ENCODE measurements at places on chromosomes 7 and 10.

DNA sequence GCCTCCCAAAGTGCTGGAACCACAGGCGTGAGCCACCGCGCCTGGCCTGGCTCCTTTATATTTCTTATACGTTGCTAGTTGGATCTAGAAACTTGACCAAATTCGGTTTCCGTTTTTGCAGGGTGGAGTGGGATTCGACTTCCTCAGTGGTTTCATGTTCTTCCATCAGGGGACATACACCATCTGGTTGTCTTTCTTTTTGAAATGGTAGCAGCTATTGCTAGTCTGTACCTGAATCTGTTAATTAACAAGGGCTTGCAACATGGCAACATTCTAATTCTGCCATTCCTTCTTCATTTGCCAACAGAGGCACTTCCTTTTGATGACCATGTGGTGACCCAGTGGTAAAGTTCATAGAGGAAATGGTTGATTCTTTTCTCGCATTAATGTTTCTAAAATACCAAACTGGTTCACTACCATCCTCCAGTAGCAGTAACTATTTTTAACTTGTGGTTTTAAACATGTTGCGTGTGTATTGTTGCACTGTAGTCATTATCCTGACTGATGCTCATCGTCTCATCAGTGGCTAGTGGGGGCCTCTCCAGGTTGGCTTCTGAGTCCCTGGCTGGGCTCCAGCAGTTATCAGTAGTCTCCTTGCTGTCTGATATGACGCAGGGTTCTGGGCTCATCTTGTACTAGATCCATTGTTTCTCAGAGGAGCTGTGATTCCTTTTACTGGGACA, 159.2 kb downstream of the RGS10 start:
- DNase-seq = no peak

DNA sequence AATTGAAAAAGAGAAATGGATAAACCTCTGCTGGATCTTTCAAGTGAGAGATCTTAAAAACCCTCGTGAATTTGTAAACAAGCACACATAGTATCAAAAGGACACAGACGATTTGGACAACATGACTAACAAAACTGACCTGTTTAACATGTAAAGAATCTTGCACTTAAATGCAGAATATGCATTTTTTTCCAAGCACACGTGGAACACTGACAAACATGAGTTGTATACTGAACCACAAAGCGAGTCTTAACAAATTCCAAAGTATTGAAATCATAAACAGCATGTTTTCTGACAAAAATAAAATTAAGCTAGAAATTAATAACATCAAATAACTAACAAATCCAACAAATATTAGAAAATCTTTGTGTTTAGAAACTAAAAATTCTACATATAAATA, 65.0 kb upstream of the ZNF746 start:
- no peak for DNase-seq

DNA sequence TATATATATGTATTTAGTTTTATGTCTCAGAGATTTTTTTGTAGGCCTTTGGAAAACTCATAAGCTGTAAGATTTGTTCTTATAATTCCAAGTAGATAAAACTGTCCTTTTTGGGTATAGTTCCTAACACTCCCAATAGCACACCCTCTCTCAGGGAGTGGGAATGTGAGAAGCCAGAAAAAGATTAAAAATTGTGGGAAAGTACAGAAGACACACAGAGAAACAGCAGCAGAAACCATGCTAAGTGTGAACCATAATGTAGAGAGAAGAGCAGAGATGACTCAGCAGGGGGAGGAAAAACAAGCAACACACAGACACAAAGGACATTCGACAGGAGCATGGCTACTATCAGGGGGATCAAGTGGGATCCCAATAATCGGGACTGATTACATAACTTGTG, 401.6 kb downstream of the MAGI2 start:
- DNase-seq = no peak

GRCh38 chr7:22356010-22356691, 803 bp downstream of the RAPGEF5 start:
- no peak for DNase-seq

DNA sequence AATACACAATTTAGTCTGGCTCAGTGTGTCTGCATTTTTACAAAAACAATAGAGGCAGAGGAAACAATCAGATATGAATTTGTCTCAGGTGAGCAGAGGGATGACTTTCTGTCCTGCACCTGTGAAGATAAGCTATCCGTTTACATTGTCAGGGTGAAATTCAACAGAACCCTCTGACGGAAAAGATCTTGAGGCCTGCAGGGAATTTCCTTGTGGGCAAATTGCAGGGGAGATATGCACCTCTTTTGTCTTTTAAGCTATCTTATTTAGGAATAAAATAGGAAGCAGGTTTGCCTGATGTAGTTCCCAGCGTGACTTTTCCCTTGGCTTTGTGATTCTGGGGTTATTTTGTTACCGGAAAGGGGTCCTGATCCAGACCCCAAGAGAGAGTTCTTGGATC, 325.1 kb downstream of the GALNT17 start:
- no peak for DNase-seq

DNA sequence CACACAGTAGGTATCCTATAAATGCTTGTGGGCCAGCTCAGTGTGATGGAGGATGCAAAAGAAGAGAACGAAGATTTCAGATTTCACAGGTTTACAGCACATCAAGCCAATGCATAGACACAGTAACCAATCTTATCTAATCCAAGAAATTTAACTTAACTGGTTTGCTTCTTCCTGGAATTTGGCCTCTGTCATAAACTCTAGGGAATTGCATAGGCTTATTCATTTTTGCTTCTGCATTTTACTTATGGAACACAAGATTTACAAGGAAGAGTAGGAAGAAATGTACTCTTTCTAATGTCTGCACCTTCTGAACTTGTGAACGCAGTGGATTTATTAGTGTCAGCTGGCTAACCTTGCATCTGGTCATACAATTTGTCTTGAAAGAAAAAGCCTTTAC, 389.4 kb upstream of the NPVF start:
- DNase-seq = no peak

DNA sequence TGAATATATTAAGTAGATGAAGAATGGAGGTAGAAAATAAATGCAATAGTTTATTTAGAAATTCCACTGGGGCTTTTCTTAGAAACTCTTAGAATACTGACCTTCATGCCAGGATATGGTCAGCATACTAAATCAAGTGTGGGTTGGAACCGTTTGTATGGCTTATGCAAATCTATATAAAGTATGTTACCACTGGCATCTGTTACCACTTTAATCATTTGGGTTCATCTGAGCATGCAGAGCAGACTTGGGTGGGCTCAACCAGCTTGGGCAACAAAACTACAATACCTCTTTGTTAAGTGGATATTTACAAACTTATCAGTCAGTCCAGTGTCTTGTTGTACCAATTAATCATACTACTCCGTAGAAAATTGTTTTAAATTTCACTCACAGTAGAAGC, 125.8 kb downstream of the CRPPA start:
- DNase-seq = no peak

DNA sequence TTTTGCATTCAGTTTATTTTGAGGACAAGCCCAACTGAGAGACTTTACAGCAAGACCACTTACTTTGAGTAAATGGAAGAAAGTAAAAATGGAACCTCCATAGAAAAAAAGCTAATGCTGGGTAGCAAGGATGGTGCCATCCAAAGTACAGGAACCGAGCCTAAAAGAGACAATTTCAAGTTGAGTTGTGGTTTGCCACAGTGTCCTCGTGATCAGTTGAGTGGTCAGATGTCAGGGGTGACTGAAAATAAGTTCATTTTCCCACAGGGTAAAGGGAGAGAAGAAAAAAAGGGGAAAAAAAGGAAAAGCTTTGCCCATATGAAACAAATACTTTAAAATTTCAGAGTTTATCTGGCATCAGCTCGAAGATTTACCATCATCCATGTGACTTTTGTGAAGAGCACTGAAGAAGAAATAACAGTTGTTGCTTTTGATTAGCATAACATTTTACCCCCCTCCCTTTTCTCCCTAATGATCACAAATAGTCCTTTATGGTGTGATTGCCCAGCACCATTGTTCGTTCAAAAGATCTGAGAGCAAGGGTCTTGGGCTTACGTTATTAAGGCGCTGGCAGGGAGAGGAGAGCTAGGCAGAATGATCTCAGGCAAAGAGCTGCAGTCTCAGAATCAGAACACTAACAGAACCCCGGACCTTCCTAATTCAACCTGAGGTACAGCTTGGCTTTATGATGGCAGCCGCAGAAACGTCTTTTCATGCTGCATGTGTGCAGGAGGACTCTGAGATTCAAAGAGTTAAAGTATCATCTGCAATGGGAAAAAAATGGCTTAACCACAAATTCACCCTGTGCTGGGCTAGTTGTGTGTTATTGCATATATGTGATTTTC, 338.1 kb downstream of the RNLS start:
- no peak for DNase-seq

DNA sequence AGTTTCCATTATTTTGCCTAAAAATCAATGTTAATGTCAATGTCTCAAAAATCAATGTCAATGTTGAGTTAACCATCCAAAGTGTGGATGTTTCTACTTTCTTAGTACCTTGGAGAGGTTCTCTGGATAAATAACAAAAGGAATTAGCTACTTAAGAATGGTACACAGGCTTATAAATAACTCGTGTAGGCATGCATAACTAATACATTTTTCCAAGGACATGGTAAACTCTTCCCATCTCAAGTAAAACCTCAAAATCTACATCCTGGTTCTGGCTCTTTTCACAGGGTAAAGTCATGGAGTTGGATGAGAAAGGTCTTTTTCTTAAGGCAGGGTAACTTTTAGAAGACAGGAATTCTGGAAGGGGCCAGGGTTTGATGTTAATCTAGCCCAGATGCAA, 59.9 kb downstream of the CAV1 start:
- no peak for DNase-seq

- peak; percentile 45 for DNase-seq
Observed at GRCh38 chr7:150379441-150380379, 580 bp downstream of the ZNF775 start.

DNA sequence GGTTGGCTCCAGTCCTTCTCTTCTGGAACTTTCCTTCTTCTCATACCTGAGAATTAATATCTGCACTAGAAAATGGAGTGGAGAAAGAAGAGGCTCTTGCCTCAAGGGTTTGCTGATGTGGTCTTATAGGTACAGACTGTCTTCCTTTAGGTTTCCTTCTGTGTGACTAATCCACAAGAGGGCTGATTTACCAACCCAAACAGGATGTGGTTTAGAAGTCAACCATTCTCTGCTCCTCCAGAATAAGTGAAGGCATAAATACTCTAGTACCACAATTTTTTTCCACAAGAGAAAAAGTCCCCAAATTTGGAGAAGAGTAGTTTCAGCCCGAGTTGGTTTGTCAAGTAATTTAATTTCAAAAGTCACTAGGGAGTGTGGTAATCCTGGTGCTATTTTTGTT, 85.8 kb downstream of the NRP1 start:
- no peak for DNase-seq

GRCh38 chr7:51035716-51036115, 253.0 kb upstream of the GRB10 start:
- no peak for DNase-seq

GRCh38 chr10:20380401-20380800, 516.7 kb downstream of the NEBL start:
- no peak for DNase-seq

DNA sequence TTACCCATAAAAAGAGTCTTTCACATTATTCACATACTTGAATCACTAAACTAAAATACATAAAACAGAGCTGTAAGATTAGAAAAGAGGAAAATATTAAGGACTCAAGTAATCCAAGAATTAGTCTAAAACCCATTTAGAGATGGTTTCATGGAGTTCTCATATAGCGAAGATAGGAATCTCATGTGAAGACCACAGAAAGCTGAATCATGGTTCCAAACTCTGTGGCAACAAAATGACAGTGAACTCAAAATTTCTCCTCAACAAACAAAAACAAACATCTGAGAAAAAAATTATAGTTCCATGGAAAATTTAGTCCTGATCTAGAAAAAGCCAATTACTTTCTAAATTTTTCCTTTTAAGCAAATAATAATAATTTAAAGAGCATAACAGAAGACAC, 34.6 kb downstream of the BAZ1B start:
- no peak for DNase-seq

DNA sequence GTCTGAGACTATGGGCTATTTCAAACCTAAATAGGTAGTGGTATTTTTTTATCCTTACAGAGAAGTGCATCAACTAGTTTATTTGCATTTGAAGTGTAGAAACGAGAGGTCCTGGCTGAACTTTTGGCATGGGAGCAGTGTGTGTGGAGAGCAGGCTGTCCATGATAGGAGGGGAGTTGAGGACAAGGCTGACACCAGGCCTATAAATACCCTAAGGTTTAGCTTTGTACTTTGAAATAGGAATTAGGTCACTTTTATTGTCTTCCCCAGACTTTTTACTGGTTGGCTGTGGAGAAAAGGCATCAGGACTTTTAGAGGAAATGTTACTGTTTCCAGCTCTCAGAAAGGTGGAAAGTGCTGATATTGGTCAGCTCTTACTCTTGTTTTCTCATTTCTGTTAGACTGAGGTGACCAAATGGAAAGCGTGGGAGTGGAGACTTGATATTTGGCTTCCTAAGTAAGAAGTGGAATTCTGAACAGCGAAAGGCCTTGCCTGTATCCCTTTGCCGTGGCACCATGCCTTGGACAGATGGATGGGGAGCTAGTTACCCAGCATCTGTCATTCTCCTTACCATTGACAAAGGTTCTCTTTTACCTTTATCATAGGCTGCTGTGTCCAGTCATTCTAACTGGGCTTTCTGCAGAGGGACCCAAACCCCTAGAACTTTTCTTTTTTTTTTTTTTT, 46.0 kb downstream of the GBF1 start:
- no peak for DNase-seq

DNA sequence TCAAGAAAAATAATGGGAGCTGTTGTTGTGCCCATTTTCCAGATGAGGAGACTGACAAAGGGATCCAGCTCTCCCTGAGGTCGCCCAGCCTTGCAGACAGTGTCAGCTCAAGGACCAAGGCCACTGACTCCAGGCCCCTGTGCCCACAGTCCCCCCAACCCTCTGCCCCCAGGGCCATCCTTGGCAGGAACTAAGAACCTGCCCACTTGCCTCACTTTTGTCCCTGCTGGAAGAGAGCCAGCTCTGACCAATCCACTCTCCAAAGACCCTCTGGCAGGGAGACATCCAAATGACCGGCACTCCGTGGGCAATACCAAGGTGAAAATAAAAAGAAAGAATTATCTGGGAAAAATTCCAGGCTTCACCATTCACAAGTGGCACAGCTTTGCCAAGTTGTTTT, 101.3 kb downstream of the TCERG1L start:
- DNase-seq = no peak

DNA sequence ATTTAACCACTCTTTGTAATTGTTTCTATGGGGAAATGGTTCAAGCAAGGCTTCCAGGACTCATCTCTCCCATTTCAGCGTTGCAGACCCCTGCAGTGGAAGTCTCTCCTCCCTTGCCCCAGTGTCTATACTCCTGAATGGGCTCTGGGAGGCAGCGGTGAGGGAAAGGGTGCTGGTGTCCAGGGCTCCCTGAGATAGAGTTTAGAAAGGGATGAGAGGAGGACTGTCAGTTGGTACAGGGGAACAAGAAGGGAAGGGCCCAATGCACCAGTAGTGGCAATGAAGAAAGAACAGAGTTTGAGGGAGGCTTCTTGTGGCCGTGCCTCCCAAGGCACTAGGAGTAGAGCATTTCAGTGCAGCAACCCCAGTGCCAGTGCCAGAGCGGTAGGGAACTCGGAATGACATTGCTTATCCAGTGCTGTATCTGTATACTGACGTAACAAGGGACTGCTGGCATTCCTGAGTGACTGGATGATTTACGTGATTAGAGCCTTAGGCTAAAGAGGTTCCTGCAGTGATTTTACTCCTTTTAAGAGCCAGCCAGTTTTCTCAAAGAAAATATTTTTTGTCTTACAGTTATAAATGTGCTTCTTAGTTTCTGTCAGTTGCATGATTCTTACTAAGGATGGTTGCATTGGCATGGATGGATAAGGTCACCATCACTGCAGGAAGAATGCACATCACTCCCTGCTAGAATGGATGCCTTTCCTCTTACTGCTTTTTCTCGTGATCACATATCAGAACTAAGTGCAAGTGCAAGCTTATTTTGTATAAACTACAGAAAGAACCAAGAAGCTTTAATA, 28.0 kb downstream of the PRPF18 start:
- DNase-seq = no peak
